Kasumi-1 (cell line): ENCODE measurements at places on chromosomes 4 and X.

- no peak for DNase-seq
Observed at GRCh38 chrX:70062076-70062475, at the start of gene OTUD6A. OTUD6A (plus strand) TSS chrX:70062457; CDS start chrX:70062525, 68 bp downstream.

- no peak for DNase-seq
Observed at GRCh38 chrX:94937491-94937890, 1263.5 kb downstream of the FAM133A start.

DNA sequence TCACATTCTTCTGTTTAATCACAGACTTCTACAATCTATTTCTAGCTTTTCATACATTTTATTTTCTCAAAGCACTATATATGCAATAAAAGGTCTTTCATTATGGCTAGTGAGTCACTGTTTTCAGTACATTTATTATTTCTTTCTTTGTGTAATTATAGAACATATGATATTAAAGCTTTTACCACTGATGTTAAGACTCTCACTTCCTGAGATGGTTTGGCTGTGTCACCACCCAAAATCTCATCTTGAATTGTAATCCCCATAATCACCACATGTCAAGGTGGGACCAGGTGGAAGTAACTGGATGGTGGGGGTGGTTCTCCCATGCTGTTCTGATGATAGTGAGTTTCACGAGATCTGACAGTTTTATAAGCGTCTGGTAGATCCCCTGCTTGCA, 41.9 kb downstream of the UBA6 start:
- DNase-seq = no peak

GRCh38 chrX:45324941-45325340, 124.3 kb upstream of the DIPK2B start:
- DNase-seq = no peak

- DNase-seq = no peak
Observed at GRCh38 chrX:26032111-26032912, 105.8 kb upstream of the MAGEB18 start.

GRCh38 chr4:8392591-8393190, 47.8 kb downstream of the ACOX3 start:
- no peak for DNase-seq

- no peak for DNase-seq
Observed at GRCh38 chr4:112807083-112807482, 170.1 kb downstream of the LARP7 start.

DNA sequence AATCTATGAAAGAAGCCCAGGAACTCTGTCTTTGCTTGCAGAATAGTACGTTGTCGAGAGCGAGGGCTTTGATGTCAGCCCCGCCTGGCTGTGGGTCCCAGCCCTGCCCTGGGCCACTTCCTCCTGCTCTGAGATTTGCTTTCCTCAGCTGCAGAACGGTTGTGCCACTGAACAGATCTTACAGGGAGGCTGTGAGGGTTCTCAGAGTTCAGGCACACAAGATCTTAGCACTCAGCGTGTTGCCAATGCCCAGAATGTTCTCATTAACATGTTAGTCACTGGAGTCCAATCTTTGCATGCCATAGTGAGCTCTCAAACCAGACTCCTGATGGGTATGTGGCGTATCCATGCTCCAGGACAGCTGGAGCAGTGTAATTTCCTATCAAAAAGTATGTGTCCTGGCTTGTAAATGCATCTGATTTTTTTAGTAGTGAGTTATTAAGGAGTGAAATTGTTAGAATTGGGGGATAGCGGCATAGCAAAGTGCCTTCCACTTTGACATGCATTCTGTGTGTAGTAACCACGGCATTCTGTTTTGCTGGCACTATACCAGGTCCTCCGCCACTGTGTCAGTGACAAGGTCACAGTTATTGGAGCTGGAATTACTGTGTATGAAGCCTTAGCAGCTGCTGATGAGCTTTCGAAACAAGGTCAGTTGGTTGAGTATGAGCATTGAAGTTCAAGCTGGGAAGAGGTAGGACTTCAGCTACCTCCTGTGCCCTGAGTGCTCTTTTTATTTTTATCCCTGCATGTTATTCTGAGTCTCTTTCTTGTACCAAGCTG, 31.6 kb downstream of the TKTL1 start:
- DNase-seq = no peak

- DNase-seq = peak; percentile 32
Observed at GRCh38 chr4:37978248-37978924, 18.2 kb downstream of the PTTG2 start.

- DNase-seq = no peak
Observed at GRCh38 chr4:155705664-155706063, 39.0 kb downstream of the GUCY1A1 start.

DNA sequence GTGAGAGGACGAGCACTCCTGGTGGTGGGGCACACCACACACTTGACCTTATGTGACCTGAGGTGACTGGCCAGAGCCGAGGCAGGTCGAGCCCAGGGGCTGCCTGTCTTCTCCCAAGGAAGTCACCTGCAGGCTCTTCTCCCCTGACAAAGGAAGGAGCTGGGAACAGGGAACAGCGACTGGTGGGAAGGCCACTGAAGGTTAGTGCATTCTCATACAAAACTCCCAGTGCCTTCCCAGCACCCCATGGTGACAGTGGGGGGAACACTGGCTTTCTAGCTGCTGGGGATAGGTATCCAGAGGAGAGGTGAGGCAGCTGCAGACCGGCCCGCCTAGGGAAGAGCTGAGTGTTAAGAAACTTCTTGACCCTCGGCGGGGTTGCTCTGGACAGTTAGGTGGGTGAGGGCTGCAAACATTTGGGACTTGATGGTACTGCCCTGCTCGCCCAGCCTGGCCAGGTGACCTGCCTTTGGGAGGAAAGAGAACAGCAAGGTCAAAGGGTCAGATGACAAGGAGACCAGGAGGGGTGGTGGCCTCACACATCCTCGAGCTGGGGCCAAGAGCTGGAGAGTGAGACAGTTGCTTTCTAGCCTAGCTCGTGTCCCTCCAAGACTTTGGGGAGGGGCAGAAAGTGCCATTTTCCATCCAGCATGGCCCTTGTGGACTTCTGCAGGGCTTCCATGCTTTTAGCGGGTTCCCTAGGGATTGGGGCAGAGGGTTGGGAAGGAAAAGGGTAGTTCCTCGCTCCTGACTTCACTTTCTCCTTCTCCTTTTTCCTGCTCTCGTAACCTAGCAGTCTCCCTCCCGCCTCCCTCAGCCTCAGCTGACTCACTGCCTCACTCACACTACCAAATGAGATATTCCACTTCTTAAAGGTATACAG, 2.7 kb downstream of the NALF2 start:
- no peak for DNase-seq

DNA sequence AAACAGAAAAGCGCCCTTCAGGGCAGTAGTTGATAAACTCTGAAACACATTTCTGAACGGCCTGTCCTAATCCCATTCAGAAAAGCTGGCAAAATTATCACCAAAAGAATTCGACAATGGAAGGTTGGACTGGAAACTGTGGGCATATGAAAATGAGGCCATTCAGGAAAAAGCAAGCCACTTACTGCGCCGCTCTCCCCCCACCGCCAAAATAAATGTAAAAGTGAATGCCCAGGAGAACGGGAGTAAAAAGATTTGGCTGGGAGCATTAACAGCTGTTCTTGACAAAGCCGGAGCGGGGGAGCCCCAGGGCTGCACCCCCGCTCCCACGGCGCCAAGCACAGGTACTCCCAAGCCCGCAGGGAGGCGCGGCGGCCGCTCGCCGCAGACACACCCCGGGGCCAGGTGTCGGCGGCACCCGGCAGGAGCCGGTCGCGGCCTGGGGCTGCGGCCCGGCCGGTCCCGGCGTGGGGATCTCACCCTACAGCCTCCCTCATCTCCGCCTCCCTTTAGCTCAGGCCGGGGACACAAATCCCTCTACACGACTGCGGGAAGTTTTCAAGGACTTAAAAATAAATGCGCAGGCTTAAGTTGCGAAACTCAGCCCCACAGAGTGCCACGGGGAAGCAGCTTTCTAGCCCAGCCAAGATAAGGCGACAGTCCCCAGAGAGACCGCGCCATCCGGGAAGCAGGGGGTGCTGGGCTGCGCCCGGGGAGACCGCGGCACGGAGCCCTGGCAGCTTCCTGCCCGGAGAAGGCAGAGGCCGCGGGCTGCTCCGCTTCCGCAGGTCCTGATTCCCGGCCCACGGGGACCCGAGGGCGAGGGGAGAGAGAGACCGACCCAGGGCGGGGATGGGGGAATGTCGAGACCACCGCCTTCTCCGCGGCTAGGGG, 593 bp downstream of the SH3RF1 start:
- peak; percentile 55 for DNase-seq

- DNase-seq = no peak
Observed at GRCh38 chrX:11953615-11954014, 184.7 kb upstream of the FRMPD4 start.
